ENCODE measurements at places on chromosomes 12 and 14. TPM values are rescaled to one million over a fixed set of nuclear protein-coding genes. Genes with fewer than 3 reads are reported as not detected.
A peak's percentile ranks its signal among the peaks of the same experiment; 100 is the strongest.

The KLRG1 gene
- 1.8 TPM for polyA plus RNA-seq

The SPTB gene
- polyA plus RNA-seq = 16.2 TPM

The SRRM4 gene
- not detected for polyA plus RNA-seq

The KRT3 gene
- polyA plus RNA-seq = not detected

The SAMD15 gene
- 10.8 TPM for polyA plus RNA-seq

The KRT85 gene
- polyA plus RNA-seq = not detected

The KRT4 gene
- polyA plus RNA-seq = 0.51 TPM

The APOF gene
- 0.10 TPM for polyA plus RNA-seq

The SDS gene
- polyA plus RNA-seq = 0.53 TPM

- no peak for DNase-seq
These were observed 116.0 kb downstream of the PPP1R12A start for GRCh38 chr12:79818856-79819255.

- DNase-seq = no peak
These were observed 67.2 kb downstream of the NKX2-1 start for GRCh38 chr14:36452860-36453259.

- DNase-seq = no peak
These were observed 96.8 kb upstream of the IFNG-AS1 start for GRCh38 chr12:67892259-67893021.

DNA sequence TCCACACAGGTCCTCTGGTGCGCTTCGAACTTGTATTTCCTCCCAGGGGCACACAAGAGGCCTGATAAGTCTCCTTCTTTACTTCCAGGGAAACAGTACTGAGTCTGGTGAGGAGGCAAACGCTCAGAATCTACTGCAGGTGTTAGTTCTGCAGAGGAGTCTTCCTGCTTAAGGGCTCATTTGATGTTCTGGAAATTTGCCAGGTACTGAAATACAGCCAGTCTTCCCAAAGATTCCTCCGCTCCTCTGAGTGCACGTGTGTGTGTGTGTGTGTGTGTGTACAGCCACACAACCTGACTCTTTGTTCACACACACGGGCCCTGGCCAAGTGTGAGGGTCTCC, 92.0 kb downstream of the FBXL14 start:
- DNase-seq = peak; percentile 52

DNA sequence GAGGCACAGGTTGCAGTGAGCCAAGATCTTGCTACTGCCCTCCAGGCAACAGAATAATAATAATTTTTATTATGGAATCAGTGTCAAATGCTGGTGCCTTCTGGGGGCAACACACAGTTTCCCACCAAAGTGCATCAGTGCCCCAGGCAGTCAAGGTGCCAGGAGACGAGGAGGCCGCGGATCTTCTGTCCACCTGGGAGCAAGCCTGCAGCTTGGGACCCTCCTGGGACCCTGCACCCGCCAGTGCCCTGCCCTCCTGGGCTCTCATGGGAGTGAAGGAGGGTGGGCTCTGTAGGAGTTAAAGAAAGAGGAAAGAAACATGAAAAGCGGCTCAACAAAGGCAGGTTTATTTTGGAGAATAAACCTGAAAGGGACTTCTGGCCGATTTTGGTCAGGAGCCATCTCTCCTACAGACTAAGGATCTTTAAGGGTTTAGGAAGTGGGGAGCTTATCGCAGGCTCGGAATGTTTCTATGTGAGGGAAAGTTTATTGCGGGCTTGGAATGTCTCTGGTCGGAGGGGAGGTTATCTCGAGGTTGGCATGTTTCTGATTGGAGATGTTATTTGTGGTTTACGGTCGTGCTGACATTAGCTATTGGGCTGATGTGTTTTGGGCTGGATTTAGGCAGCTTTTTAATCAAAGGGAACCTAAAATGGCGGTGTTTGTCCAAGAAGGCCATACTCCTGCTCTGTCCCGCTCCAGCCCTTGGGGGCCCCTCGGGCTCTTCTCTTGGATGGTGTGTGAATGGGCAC, 1.1 kb upstream of the ASPG start:
- peak; percentile 61 for DNase-seq

- no peak for DNase-seq
These were observed 198.7 kb downstream of the EFCAB11 start for GRCh38 chr14:89755816-89756215.

DNA sequence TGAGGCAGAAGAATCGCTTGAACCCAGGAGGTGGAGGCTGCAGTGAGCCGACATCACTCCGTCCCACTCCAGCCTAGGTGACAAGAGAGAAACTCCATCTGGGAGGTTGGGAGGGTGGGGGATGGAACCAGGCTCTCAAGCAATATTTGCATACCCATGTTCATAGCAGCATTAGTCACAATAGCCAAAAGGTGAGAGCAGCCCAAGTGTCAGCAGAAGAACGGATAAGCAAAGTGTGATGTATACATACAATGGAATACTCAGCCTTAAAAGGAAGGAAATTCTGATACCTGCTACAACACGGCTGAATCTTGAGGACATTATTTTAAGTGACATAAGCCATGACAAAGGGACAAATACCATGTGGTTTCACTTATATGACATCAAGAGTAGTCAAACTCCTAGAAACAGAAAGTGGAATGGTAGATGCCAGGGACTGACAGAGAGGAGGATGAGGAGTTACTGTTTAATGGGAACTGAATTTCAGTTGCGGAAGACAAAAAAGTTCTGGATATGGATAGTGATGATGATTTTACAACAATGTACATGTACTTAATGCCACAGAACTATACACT, 11.6 kb downstream of the DAD1 start:
- DNase-seq = no peak

DNA sequence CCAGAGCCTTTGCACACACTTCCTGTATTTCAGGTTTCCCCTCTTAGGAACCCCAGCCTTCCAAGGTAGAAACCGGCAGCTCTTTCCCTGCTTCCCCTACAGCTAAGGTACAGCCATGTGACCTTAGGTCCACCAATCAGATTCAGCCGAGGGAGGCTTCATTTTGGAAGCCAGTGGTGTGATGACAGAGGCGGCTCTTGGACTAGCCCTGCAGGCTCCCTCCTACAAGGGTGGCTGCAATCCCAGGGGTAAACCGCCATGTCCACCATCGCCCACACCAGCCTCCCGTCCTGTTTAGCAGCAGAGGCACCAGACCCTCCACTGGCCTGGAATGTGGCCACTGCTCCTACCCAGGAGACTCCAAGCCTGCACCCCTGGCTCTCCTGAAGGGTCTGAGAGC, 65.6 kb downstream of the SERPINA3 start:
- DNase-seq = no peak

- DNase-seq = no peak
These were observed 1.1 kb downstream of the BTBD6 start for GRCh38 chr14:105249182-105250007.

- DNase-seq = no peak
These were observed 17.8 kb downstream of the EEA1 start for GRCh38 chr12:92911339-92911738.

DNA sequence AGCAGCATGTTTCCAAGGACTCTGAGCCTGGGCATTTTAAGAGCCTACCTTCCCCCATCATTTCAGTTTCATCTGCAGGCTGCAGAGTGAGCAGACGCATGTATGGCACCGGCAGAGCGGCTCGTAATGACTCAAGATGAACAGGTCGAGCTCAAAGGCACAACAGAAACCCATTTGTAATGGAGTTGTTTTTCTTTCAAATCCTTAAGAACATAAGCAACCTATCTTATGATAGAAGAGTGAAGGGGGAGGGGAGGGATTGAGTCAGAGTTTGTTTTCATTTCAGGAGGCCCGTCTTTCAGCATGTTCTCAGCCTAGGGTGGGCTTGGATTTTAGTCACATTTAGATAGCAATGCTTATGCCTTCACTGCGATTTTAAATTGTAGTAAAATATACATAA, 54.9 kb upstream of the CISTR start:
- no peak for DNase-seq

- peak; percentile 7 for DNase-seq
These were observed 26.3 kb downstream of the CMA1 start for GRCh38 chr14:24481622-24482324.

- DNase-seq = no peak
These were observed 5.8 kb upstream of the PSMC6 start for GRCh38 chr14:52701223-52701622.

- no peak for DNase-seq
These were observed 28.7 kb downstream of the TSPAN9 start for GRCh38 chr12:3105690-3106479.

- no peak for DNase-seq
These were observed 649.0 kb upstream of the TBX3 start for GRCh38 chr12:115332945-115333344.

DNA sequence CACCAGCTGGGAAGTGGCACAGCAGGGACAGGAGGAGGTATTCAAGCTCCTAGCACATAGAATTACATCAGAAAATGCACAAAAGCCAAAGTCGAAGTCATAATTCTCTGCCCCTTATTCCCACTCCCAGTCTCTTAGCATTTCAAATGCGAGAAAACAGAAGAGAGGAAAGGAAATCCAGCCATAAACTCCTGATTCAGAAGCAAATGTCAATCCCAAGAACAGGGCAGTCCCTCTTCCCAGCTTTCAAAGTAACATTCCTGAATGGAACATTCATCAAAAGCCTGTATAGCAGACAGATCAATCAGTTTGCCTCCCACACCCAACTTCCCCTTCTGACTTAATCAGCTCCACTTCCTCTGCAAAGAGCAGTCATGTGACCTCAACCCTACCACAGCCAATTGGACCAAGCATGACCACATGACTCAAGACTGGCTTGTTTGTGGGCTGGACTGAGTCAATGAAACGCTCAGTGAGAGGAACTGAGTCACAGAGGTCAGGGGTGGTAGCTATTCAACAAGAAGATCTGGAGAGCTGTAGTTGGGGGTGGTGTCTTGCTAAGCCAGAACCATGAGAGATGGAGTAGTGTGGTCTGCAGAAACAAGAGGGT, 41.4 kb upstream of the TUNAR start:
- no peak for DNase-seq

DNA sequence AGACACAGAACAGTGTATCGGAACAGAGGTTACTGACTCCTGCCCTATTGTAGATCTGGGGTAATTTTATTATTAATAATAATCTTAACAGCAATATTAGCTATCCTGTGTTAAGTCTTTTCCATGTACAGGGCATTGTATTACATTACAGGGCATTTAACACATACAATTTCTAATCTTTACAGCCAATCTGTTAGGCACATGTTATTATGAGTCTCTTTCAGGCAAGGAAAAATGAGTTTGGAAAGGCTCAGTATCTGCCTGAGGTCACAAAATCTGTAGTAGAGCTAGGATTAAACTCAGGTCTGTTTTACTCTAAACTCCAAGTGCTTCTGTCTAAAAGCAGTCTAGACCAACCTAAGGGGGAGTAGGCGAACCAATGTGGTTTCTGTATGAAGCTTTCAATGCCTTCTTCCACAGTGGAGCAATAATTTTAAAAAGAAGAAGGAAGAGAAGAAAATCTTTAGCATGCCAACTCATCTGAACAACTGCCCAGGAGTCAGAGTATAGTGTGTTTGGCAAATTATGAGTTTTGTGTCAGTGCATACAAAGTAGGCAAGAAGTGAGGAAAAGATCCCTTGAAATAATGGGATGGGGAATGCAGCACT, 192.6 kb downstream of the CHST11 start:
- no peak for DNase-seq

- DNase-seq = no peak
These were observed 409.2 kb downstream of the IPO8 start for GRCh38 chr12:30286345-30286926.

DNA sequence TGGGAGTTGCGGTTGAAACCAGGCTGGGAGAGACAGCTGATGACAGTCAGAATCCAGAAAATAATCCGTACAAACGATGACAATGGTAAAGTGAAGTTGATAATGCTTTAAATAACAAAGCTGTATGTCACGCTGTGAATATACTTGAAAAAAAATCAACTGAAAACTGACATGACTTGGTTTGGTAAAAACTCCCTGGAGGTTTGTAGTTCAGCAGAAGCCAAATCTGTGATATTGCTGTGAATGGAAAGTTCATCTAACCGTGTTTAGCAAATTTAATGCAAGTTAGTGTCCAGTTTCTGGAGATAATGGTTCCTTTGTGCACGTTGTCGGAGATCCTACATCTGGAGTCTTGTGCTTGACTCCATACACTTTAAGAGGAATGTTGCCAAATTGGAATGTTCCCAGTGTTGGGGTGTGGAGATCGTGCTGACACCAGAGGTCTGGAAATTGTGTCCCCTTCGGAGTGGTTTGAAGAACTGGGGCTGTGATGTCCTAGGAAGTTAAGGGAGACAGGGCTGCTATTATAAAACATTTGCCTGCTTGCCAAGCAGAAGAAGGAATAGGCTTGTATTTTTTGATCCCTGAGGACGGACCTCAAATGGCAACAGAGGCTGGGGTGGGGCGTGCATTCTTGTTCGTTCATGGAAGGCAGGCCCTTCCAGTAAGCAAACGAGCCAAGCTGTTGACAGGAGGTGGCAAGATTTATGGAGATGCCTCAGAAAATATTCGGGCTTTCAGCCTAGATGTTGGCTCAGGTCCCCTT, 30.6 kb downstream of the PPFIBP1 start:
- DNase-seq = peak; percentile 71

GRCh38 chr12:125564753-125565152, 499.5 kb downstream of the AACS start:
- DNase-seq = no peak

DNA sequence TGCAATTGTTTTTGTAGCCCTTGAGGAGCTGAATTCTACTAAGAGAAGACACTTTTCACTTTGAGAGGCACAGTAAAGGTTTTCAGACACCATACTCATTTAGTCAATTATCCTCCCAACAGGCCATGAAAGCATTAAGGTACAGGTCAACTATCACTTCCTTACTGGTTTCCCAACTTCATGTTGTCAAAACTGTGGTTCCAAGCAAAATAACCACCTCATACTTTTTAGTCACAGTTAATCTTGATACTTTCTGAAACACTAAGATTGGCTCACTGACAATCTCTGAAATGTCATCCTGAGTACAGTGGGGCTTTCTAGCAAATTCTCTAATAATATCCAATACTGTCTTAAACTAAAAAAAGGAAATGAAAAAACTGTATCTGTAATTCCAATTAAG, 71.7 kb downstream of the SLC2A13 start:
- no peak for DNase-seq

- no peak for DNase-seq
These were observed 219.5 kb downstream of the TBX5 start for GRCh38 chr12:114186241-114187002.

DNA sequence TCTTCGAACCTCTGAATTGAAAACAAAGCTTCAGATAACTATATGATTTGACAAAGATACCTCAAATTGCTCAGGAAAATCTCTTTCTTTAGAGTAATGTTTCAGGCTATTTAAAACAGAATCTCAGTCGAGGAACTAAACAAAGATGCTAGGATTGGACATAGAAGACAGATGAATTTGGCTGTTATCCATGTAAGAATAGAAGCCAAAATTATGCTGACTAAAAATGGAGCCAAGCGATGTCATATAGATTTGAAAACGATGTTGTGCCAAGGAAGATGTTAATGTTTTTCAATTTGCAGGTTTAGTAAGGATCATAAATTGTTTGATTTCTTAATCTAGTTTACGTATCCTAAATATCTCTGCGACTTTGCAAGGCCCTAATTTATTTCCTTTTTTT, 295.9 kb downstream of the FOXG1 start:
- DNase-seq = no peak

- DNase-seq = no peak
These were observed 61.3 kb downstream of the DIP2B start for GRCh38 chr12:50566066-50566465.

Data from renal pelvis (tissue), 12 donors.